GM04504 (cell line): ENCODE measurements at places on chromosomes 4 and X.

GRCh38 chr4:27414887-27415731 is 554.5 kb downstream of the STIM2 start:
- no peak for DNase-seq

DNA sequence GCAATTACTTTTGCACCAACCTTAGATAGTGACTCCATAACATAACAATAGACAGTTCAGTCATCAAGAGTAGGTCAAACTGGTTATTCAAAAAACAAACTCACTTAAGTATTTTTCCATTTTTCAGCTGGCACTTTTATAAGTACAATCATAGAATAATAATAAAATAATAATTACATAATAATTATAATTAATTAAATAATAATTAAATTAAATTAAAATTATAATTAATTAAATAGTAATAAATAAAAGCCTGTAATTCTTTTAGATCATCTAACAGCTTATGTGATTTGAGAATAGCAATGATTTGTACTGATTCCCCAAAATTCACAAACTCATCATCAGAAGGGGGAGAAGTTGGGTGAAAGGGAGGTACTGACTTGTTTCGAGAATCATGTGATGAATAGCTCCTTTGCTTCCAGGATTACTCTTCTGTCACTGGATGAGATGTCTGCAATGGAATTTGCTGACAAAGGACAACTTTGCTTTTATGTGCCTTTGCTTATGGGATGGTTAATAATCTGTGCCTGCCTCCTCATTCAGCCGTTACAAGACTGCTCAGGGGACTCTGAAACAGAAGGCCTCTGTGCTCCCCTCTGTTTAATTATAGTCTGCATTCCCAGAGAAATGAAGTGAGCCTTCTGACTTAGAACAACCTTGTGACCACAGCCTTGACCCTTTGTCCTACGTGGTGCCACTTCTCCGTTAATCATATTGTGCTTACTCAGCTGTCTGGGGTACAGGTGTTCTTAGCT is 104.8 kb upstream of the ENPEP start:
- DNase-seq = no peak

- DNase-seq = no peak
Measured at GRCh38 chrX:154654925-154655324, 1.5 kb upstream of the CTAG2 start.

- no peak for DNase-seq
Measured at GRCh38 chr4:89294573-89295269, 12.9 kb downstream of the GPRIN3 start.

- no peak for DNase-seq
Measured at GRCh38 chr4:1331591-1332353, 15.2 kb upstream of the UVSSA start.

GRCh38 chr4:7333801-7334421 is 100.8 kb downstream of the PSAPL1 start:
- DNase-seq = no peak

DNA sequence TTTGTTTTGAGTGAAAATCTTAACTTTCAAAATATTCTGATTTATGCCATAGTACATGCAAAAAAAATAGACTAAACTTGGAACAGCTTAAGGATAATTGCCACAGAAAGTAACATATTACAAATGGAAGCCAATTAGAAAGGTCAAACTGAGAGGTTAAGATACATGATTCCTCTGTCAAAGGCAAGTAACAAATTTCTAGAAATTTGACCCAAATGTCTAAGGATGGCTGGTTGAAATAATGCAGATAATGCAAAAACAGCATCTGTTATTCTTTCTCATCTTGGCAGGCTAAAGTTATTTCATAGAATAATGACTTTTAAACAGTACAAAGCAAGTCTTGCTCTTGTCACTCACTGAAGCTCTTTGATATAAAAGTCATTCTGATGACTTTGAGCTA is 10.5 kb downstream of the FGF5 start:
- DNase-seq = no peak

DNA sequence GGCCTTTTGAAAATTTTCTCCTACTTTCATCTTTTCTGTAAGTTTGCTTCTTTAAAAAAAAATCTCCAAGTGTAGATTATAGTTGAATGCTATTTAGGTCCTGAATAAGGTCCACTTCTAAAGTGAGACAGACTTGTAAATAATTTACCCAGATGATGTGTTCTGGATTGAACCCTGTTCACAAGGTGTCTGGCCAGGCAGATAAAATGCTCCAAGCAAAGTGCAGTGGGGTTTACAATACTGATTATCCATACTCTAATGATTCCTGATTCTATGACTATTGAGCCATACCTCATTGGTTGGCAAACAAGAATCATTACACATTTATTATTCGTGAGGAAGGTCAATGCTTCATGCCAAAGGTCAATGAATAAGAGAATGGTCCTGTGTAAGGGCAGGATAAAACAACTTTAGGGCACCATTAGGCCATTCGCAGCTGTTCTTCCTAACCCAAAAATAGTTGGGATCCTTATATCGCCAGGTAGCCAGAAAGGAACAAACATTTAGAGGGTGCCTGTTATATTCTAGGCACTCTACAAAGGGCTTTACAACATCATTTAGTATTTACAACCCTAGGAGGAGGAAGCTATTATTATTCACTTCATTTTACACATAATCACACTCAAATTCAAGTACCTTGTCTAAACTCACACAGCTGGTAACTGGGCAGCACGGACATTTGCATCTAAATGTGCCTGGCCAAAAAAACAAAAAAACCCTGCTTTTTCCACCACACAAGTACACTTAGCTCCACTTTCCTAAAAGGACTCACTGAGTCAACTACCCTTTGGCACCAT is 18.6 kb upstream of the SAT1 start:
- DNase-seq = no peak

GRCh38 chr4:22730021-22730420 is 37.3 kb downstream of the GBA3 start:
- no peak for DNase-seq
